ENCODE measurements at places on chromosomes 1 and 21. TPM values are rescaled to one million over a fixed set of nuclear protein-coding genes. Genes with fewer than 3 reads are reported as not detected.

- DNase-seq, result no peak
These were observed 35.5 kb downstream of the MATN1 start for GRCh38 chr1:30687886-30688285.

The OR14K1 gene
- total RNA-seq, result not detected

The DEPDC1 gene
- total RNA-seq, result 0.27 TPM

GRCh38 chr1:212158912-212159796 lies 123.6 kb downstream of the DTL start:
- no peak for DNase-seq

GRCh38 chr1:180085331-180085730 lies 69.3 kb upstream of the QSOX1 start:
- DNase-seq, result no peak

The SPATA46 gene
- total RNA-seq, result not detected

The DNALI1 gene
- total RNA-seq, result 6.9 TPM

The AMY1C gene
- not detected for total RNA-seq

GRCh38 chr1:198967566-198967965 lies 328.7 kb downstream of the PTPRC start:
- no peak for DNase-seq

DNA sequence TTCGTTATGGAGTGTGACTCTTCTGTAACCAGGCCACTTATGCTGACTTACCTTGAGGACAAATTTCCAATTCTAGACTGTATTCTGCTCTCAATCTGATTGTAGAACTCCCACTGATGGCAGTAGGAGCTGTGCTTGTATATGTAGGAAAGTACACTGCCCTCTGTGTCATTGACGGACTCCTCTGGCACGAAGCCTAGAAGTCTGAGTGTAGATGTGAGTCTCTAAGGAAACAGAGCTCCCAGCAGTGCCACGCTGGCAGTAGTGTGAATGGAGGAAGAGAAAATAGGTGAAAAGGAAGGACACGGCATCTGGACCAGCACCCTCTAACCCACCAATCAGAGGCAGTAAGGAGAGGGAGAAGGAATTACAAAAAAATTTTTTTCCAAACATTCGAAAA lies 130.4 kb upstream of the ADGRL2 start:
- DNase-seq, result peak; percentile 65

DNA sequence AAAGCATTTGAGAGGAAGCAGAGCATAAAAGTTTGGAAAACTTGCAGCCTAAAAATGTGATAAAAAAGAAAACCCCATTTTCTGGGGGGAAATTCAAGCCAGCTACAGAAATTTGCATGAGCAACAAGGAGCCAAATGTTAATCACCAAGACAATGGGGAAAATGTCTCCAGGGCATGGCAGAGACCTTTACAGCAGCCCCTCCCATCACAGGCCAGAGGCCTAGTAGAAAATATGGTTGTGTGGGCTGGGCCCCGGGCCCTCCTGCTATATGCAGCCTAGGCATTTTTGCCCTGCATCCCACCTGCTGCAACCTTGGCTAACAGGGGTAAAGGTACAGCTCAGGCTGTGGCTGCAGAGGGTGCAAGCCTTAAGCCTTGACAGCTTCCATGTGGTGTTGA lies 299.6 kb upstream of the NCAM2 start:
- no peak for DNase-seq

The ITSN1 gene
- 41.9 TPM for total RNA-seq

DNA sequence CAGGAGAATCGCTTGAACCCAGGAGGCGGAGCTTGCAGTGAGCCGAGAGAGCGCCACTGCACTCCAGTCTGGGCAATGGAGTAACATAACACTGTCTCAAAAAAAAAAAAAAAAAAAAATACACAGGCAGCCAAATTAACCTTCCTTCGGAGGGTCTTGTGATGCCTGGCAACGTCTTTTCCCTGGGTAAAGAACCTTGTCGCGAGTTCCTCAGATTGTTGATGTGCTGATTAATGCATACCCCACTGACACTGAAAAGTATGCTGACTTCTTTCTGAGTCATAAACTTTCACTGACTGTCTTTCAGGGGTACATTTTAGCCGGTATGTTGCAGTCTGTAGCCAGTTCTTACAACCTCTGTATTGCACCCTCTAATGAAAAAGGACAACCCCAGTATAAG lies 95.1 kb upstream of the SOD1 start:
- no peak for DNase-seq

The LRRC8B gene
- 3.6 TPM for total RNA-seq

GRCh38 chr1:56780826-56781225 lies 38.4 kb downstream of the FYB2 start:
- no peak for DNase-seq

DNA sequence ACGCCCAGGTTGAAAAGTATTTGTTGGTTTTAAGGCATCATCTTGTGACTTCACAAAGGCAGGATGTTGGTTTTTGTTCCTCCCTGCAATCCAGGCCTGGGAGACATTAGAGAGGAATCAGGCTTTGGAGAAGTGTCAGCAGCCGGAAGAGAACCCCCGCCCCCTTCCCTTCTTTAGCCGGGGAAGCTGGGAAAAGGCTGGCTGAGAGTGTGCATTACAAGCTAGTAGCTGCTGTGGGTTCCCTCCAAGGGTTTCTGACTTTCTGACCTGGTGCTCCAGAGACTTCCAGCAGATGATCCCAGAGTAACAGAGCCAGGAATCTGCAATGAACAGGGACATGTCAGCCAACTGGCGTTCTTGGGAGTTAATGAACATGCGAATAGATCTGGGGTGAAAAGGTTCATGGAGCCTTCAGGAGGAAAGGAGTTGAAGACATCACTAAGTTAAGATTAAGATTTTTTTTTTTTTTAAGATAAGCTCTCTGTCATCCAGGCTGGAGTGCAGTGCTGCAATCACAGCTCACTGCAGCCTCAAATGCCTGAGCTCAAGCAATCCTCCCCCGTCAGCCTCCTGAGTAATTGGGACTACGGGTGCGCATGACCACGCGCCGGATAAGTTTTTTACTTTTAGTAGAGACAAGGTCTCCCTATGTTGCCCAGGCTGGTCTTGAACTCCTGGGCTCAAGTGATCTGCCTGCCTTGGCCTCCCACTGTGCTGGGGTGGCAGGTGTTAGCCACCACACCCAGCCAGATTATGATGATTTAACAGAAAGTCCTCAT lies 7.5 kb downstream of the DISP3 start:
- DNase-seq, result no peak

The ELAPOR1 gene
- 0.19 TPM for total RNA-seq

DNA sequence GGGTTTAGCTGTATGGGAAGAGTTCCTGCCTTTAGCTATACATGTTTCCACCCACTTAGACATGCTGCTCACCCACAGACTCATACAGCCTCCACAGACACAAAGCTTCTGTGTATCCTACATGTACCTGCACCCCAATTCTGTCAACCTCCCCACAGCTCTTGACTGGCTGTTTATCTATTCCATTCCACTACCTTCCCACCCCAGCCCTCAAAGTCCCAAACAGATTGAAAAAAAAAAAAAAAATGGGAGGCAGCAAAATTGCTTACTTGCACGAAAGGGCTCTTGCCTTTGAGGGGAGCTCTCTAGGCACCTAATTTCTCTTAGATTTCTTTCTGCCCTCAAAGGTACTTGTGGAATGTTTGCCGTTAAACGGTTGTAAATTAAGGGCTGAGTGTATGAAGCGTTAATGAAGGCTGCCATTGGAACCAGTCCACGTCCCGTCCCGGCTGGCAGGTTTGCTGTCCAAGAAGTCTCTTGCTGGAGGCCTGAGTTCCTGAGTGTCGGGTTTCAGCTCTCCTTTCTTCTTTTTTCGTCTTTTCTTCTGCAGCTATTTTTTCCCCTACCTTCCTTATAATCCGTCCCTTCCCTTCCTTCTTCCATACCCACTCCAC lies 43.6 kb downstream of the PBX1 start:
- peak; percentile 64 for DNase-seq

Measured in left ventricle myocardium inferior (tissue), 1 donor.